ENCODE measurements at places on chromosomes 7 and 10.

DNA sequence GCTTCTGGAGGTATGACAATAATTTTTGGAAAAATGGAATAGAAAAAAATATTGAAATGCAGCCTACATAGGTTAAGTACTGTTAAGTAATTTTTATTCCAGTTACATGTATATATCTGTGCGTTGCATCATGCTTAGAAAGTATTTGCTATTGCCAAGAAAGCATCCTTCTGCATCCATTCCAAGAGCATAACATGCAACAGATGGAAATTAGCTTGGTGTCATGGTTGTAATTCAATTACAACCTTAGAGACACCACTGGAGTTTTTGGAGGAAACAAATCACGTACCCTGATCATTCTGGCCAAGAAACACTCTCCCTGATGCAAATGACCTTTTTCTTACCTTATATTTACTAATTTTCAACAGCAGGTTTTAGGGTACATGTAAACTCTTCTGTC, 1.7 kb downstream of the AKR1B1 start:
- peak; percentile 24 for DNase-seq

DNA sequence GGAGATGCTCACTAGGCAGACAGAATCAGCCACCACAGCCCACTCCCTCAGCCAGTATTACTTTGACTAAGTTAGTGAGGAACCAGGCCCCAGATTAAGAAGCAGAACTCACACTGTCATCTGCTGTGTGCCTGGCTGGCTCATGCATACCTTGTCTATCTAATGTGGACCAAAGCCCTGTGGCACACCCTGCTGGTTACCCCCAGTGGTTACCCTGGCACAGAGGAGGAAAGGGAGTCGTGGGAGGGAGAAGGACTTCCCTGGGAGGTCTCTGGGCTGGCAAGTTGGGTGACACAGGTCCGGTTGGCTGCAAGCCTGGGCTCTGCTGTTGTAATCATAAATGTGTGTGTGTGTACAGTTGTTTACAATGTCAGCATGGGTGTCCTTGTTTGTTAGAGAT, 7.5 kb upstream of the SH2D4B start:
- DNase-seq, result no peak

DNA sequence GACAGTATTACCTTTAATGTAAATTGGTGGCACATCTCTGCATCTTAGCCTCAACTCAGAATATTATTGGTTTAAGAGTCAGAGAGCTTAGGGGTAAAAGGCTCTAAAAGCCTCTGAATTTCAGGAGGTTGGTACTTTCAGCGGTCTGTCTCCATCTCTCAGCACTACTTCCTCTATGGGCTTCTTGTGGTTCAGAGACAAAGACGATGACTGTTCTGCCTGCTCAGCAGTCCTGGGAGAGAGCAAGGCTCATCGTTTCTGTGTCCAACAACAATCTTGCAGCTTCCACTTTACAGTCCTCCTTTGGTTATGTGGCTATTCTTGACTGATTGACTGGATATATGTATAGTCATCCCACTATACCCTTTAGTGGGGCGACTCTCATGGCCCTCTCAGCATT, 394.7 kb downstream of the AUTS2 start:
- DNase-seq, result no peak

GRCh38 chr10:66678521-66678920, 247.3 kb upstream of the LRRTM3 start:
- no peak for DNase-seq

DNA sequence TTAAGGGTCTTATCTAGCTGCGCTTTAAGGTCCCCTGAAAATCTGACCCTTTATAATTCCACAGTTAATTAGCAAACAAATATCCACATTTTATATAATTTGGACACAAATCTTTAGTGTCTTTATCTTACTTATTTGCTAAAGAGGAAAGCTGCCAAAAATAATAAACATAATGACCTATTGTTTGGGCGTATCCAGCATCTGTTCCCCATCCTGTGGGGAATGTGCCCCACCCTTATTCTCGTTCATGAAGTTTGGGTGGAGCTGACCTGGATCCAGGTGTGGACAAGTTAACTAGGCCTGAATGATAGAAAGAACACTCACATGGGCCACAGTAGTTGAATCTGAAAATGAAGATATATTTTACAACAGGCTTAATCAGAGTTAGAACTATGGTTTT, 218.3 kb downstream of the CRPPA start:
- no peak for DNase-seq

DNA sequence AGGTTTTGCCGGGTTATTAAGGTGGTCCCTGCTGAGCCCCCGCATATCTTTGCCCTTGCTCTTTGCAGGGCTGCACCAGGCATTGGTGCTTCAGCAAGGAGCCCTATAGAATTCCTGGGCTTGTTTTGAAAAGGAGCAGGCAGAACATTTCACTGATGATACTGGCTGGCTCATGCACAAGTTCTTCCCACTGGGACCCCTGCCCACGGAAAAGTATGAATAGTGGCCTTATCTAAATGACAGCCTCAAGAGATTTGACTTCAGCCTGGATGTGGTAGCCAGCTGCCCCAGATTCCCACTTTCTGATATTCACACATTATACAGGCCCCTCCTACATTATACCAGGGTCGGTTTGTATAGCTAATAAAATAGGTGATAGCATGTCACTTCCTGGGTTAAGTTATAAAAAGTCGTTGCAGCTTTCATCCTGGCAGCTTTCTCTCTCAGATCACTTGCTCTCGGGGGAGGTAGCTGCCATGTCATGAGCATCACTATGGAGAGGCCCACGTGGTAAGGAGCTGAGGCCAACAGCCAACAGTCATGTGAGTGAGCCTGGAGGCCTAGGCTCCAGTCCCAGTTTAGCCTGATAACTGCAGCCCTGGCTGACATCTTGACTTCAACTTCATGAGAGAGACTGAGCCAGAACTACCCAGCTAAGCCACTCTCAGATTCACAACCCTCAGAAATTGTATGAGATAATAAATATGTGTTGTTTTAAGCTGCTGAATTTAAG, 16.8 kb upstream of the CRTAC1 start:
- DNase-seq, result peak; percentile 33

GRCh38 chr7:121605317-121605680, 209.2 kb upstream of the FAM3C start:
- peak; percentile 8 for DNase-seq

DNA sequence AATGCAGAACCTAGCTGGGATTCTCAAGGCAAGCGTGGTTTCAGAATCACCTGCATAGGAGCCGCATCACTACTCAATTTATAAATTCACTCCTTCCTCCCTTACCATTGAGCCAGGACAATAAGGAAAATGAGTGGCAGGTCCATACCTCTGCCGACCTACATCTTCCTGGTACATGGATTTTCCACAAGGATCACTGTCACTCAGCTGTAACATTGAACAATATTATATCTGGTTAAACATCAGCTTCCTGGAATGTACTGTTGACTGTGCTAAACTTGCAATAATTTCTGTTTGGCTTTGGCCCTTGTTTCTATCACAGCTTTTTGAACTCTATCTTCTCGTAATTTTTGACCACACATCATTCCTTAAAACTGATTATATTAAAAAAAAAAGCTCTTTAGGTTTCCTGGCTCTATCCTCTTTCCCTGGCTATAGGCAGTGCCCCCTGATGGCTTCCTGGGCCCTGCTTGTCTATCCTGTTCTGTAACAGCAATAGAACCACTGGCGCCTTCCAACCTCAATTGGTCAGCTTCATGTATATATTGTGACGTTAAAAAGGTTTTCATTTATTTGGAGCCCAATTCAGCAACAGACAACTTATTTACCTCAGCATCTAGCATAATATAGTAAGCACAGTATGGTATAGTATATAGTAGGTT, 59.2 kb downstream of the RNLS start:
- DNase-seq, result no peak
